ENCODE measurements at places on chromosomes 13 and 19.

DNA sequence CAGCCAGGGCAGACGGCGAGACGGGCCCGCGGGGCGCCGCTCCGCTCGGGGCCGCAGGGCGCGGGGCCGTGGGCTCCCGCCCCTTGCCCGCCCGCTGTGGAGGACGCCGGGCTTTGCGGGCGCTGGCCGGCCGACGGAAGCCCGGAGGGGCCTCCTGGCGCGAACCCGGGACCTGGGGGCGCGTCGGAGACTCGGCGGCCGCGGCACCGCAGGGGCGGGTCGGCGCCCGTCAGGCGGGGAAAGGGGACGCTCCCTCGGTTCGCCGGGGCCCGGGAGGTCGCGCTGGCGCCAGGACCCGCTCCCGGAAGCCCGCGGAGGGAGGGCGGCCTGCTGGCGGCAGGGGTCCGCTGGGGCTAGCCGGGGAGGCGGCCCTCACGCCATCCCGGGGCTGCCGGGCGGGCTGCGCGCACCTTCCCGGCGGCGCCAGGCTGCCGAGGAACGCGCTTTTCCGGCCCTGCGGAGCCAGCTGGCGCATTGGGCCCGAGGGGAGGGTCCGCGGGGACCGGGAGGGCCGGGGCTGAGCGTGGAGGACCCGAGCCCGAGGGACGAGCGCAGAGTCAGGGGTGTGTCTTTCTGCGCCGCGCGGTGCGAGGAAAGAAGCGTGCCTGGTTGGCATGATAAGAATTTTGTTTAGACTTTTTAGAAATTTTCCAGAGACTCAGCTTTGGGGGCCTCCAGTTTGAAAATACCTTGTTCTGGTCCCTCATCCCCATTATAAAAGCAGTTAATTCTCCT lies 511 bp downstream of the GARRE1 start:
- peak; percentile 79 for DNase-seq

DNA sequence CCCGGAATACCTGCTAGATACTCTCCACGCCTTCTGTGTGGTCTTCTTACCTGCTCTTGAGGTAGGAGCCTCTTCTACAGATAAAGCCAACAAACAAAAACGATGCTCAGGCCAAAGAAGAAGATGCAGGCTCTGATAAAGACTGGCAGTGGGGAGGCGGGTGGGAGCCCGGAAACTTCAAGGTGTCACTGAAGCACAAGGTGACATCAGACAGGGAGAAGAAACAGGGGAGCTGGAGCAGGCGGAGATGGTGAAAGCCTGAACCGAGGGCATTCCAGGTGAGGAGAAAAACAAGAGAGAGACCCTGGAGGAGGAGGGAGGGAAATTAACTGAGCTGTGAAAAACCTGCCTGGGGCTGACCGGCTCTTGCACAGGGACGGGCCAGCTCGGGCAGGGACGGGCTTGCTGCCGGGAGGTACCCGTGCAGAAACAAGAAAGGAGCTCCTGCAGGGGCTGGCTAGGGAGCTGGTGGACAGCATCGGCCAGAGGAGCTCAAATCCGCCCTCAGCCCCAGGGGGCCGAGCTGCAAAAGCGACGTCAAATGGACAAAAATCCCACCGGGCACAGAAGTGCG lies 19.0 kb downstream of the GNG7 start:
- DNase-seq = no peak

GRCh38 chr13:65035302-65035701 lies 2194.8 kb downstream of the PCDH9 start:
- no peak for DNase-seq

- DNase-seq = no peak
Measured at GRCh38 chr13:97512732-97513131, 78.8 kb downstream of the RAP2A start.

DNA sequence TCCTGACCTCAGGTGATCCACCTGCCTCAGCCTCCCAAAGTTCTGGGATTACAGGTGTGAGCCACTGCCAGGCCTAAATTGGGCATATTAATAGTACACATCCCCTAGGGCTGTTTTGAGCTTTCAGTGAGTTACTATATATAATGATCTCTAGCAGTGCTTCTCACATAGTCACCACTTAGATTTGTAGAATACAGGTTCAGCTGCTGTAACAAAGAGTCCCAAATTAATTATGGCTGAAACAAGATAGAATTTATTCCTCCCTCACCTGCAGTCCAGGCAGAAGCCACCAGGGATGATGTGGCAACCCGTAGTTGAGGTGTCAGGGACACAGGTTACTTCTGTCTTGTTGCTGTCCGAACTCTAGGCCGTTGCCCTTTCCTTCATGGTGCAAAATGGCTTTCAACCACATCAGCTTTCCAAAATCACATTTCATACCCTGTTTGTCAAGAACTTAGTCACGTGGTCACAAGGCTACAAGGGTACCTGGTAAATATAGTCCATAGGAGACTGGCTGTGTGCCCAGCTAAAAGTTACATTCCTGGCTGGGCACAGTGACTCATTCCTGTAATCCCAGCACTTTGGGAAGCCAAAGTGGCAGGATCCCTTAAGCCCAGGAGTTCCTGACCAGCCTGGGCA lies 2.9 kb downstream of the PROSER3 start:
- no peak for DNase-seq

DNA sequence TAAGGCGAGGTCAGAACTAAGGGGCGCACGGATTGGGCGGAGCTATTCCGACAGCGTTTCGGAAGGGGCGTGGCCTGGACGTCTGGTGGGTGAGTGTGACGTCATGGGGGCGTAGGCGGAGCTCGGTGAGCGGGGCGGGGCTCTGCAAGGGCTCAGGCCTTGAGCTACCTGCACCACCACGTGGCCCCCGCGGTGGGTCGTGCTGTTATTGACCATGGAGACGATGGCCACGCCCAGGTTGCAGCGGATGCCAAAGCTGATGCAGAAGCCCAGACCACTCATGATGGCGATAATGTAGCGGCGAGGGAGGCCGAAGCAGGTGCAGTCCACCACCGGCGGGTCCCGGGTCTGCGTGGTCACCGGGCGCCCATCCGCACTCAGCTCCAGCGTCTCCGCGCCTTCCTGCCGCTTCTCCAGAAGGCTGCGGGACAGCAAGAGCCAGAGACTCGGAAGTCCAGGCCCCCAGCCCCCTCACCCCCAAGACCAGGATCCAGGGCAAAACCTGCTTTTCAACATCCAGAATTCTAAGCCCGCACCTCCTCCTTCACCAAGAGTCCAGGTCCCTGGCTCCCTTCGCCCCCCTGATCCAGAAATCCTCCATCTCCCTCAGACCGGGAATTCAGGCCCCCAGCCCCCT lies 4.8 kb downstream of the SLC17A7 start:
- peak; percentile 68 for DNase-seq

DNA sequence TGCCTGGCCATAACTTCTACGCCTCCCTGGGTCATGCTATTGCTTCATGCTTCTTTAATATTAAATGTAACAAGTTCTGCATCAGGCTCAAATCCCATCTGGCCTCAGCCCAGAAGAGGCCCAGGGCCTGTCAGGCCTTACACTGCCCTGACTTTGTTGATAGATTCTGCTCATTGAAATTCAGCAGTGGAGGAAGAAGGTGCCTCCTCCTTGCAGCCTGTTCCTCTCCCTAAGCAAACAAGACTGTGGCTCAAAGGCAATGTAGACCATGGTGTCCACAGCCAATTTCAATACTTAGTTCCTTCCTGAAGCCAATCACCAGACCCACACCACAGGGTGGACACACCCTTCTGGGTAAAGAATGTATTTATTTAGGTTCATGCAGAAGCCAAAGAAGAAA lies 59.4 kb downstream of the LACC1 start:
- no peak for DNase-seq

- no peak for DNase-seq
Measured at GRCh38 chr13:106467427-106468122, 67.9 kb downstream of the EFNB2 start.

GRCh38 chr13:102033386-102033785 lies 368.5 kb downstream of the FGF14 start:
- DNase-seq = no peak

DNA sequence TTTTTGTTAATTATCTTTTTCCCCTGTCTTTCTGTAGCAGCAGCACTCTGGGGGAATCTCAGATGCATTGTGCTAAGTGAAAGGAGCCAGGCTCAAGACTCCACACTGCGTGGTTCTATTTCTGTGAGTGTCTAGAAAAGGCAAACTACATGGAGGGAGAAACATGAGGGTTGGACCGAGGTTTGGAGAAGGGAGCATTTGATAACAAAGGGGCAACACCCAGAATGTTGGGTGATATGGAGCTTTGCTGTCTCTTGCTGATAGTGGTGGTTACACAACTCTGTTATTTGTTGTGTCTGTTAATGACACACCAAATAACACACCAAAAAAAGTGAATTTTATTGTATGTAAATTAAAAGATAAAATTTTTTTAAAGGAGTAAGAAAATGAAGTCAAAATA lies 107.8 kb downstream of the COL4A2 start:
- no peak for DNase-seq

GRCh38 chr13:110115591-110115990 lies 191.4 kb downstream of the COL4A1 start:
- no peak for DNase-seq

GRCh38 chr13:19882231-19882630 lies 18.8 kb upstream of the ZMYM5 start:
- DNase-seq = no peak

DNA sequence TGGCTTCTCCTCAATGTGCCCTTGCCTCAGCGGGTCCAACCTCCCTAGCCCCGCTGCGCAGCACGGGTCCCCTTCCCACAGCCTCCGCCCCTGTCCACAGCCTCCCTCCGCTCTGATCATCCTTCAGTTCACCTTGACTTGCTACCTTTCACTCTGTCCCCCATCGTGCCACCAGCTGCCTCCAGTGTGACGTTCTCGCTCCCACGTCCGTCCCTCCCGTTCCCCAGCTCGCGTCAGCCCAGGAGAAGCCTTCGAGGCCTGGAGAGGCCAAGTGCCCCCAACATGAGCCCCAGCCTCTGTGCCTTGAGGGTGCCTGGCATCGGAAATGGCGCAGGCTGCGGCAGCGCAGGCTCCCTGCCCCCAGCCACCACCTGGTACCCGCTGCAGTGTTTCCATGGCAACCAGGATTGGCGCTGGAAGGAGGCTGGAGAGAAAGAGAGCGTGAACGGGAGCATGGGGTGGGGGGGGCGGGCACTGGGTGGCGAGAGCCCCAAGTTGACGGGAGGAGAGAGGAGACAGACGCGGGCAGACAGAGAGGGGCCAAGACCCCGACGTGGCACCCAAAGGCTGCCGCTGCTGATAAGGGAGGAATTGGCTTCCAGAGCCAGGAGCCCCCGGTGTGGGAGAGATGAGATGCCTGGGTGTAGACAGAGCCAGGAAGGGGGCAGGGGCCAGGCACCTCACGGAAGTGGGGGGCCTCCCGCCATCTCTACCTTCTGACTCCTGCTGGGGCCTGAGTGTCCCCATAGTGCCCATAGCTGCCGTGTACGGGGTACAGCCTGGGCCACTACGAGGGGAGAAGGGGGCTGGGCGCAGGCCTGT lies 844 bp upstream of the ASPDH start:
- no peak for DNase-seq

- no peak for DNase-seq
Measured at GRCh38 chr19:54279406-54279962, 1.4 kb downstream of the LILRB2 start.

- peak; percentile 66 for DNase-seq
Measured at GRCh38 chr13:111216166-111216960, 101.3 kb downstream of the ARHGEF7 start.

DNA sequence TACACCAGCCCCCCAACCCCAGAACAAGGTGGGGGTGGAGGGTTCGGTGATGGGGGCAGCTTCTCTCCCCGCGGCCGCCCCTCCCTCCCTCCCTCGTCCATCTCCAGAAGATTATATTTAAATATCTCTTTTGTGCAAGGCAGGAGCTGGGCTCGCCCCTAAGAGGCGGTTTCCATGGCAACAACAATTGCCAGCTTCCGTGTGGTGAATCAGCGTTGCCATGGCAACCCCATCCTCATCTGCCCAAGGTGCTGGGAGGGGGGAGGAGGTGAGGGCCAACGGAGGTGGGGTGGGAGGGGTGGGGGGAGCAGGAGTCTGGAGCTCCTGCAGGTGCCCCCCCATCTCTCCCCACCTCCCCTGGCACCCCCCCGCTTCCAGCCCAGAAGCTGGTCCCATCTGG lies 46.4 kb downstream of the CELF5 start:
- no peak for DNase-seq

GRCh38 chr13:92175330-92175729 lies 776.9 kb downstream of the GPC5 start:
- DNase-seq = peak; percentile 21

DNA sequence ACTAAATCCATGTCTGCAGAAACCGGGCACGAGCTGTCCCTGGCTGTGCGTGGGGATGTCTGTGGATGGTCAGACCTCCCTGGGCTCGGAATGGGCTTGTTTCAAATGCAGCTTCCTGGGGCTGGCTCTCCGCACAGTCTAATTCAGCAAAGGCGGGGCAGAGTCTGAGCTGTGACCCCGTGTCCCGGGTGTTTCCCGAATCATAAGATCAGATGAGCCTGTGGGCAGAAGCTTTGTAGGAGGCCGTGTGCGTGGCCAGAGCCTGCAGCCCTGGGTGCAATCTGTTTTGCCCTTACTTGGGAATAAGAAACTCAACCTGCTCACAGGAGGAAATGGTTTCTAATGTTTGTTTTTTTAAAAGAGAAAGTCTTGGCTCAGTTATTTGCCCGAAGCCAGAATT lies 13.9 kb upstream of the GNA11 start:
- no peak for DNase-seq

DNA sequence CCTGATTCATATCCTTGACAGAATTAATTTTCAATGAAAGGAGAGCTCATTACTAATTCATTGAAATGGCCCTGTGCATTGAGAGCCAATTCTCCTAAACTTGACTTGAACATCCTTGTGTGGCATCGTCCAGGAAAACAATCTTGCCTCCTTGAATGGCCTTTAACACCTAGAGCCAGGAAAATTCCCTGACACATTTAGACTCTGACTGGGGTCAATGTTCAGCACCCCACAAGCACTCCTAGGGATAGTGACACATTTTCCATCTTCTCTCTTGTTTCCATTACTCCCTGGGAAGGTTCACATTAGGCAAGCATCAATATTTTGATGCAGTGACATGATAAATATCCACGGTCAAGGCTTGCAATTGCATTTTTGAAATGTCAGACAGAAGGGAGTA lies 218.9 kb downstream of the LACC1 start:
- DNase-seq = no peak

- DNase-seq = peak; percentile 49
Measured at GRCh38 chr13:42333613-42334328, 61.8 kb downstream of the AKAP11 start.

DNA sequence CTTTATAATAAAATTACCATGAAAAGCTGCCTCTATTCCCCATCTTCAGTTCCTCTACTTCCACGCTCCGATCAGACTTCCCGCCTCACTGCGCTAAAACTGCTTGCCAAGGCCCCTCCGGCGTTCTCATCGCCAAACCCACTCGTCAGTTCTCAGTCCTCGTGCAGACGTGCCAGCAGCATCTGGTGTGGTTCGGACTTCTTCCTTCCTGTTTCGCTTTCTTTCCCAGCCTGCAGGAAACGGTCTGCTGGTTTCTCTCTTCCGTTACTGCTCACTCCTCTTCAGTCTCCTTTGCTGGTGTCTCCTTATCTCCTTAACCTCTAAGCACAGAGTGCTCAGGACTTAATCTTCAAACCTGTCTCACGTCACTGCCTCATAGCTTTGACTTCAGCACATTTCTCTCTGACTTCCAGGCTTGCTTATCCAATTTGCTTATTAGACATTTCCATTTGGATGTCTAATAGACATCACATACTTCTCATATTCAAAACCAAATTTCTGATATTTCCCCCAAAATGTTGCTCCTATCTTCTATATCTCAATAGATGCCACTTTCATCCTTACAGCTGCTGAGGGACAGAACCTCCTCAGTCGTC lies 40.3 kb downstream of the RCBTB2 start:
- peak; percentile 49 for DNase-seq

All from GM13976 (cell line).